HT1080 (cell line): ENCODE measurements at places on chromosomes 1 and 21.
A peak's percentile ranks its signal among the peaks of the same experiment; 100 is the strongest.

- DNase-seq: no peak
Measured at GRCh38 chr1:38296047-38296446, 249.5 kb upstream of the POU3F1 start.

DNA sequence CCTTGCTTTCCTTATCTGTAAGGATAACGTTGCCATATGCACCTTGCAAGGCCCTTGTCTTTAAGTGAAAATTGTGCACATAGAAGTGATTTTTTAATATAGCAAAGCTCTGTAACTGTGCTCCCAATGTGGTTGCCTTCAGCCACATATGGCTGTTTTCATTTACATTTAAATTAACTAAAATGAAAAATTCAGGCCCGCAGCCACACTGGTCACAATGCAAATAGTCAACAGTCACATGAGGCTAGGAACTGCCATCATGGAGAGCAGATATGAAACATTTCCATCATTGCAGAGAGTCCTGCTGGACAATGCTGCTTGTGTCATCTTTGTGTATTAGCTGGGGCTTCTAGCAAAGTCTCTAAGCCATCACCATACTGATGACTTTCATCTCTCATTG, 83.4 kb downstream of the PGBD5 start:
- no peak for DNase-seq

DNA sequence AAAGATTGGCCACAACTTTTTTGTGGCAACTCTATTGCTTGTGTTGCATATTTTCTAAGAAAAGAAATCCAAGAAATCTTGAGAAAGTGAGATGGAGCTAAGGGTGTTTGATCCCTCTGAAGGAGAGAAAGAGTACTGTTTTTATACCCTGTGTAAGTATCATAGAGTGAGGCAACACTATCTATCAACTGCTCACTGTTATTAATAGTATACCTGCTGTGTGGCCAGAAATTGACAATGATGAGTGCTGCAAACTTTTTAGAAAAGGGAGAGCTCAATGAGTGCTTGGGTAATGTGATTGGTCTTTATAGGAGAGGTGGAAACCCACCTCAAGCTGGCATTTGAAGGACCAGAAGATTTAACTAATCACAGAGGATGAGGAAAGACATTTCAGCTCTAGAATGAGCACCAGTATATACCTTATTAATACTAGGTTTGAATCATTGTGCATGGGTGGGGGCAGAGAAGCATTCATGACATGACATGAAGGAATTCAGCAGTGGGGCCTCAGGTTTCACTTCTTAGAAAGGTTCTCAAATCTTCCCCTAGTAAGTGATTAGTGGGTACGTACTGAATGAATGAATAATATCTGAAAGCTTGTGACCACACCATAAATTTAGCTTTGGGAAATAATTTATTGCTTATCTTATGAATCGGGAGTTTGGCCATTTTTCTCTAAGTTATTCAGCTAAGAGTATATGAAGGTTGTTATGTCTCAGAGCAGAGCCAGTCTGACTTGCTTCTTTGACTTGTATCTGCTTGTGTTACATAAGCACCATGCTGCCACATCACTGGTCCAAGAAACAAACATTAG, 169.2 kb upstream of the SGIP1 start:
- DNase-seq: no peak

DNA sequence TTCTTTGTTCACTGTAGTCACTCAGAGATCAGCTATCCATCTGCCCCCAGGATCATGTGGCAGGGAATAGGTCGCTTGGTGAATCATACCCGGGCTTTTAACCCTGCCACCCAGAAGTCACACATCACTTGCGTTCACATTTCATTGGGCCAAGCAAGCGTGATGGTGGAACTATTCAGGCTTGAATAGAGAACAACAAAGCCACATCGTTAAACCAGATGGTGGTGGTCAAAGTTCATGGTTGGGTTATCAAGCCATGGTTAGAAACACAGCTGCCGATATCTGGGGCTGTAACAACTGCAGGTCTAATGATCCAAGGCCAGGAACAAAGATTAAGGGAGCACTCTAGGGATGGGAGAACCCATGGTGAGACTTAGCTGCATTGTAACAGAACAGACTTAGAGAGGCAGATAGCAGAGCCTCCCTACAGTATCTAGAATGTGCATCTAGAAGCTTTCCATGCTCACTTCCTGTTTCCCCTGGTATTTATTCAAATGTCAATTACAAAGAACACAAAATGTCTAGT, 40.0 kb upstream of the PTPRC start:
- DNase-seq: no peak

DNA sequence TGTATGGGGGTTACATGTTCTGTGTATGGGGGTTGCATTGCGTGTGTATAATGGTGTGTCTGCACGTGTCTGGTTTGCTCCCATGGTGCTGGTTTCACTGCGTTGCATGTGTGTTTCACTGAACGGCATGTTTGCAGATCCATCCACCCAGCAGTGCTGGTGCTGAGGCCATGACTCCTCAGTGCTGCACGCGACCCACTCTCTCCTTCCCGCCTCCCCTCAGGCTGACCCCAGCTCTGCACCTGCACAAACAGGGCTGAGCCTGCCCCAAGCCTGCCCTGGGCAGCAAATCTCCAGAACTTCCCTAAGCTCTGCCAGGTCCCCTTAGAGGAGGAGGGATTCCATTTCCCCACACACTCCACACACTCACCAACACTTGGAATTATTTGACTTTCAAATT, 18.7 kb downstream of the ACTRT2 start:
- DNase-seq: no peak

GRCh38 chr1:168887381-168887780, 158.4 kb upstream of the DPT start:
- DNase-seq: no peak

- peak; percentile 96 for DNase-seq
Measured at GRCh38 chr1:171794085-171794484, 12.6 kb downstream of the METTL13 start.

GRCh38 chr1:61506944-61507500, 217.9 kb downstream of the TM2D1 start:
- DNase-seq: no peak

- DNase-seq: no peak
Measured at GRCh38 chr1:14925336-14926136, 228.0 kb upstream of the TMEM51 start.

DNA sequence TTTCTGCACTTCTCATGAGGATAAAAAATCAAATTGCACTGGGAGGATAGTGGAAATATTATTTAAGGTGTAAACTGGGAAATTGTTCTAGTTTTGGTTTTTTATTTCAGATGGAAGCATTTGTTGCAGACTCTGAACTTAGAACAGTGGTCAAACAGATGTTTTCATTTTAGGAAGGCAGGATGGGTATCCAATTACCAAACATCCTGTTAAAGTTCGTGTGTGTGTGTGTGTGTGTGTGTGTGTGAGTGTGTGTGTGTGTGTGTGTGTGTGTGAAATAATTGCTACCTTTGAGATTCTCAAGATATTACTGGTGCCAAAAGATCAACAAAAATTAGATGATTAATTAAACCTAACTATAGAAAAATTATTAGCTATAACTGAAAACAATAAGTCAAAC, 24.3 kb upstream of the DUSP10 start:
- DNase-seq: peak; percentile 37

- DNase-seq: no peak
Measured at GRCh38 chr1:66214901-66215300, 319.1 kb upstream of the SGIP1 start.

- peak; percentile 15 for DNase-seq
Measured at GRCh38 chr1:38789498-38790169, 69.9 kb downstream of the RRAGC start.

DNA sequence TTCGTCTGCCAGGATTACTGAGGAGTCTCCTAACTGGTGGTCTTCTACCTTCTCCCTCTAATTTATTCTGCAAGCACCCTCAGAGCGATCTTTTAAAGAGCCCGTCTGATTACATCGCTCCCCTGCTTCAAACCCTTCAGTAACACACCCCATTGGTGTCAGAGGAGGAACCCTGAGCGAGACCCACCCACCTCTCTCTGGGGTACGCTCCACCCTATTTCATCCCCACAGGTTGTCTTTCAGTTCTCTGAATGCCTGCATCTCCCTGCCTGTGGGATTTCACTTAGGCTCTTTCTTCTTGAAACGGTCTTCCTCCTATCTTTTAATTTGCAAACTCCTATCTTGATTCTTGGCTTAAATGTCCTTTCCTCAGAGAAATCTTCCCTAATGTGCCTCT, 39.4 kb downstream of the C1orf21 start:
- no peak for DNase-seq

DNA sequence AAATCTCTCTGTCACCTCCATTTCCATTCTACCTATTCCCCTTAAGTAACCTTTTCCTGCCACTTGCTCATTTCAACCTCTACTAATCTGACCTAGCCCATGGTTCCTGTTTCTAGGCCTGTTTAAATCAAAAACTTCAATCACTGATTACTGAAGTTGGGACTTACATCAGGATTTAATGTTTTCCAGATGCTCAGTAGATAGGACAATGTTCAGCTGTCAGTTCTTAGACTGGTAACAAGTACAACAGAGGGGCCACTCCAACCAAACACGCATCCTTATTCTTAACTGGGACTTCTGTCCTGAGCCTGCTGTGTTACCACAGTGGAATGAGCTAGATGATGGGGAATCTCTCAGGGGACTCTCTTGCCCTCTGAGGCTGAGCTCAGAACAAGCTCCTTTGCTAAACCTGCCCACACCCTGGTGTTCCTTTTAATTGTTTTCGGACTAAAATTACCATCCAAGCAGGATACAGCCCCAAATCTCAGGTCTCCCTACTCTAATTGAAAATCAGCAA, 974.6 kb downstream of the TTLL7 start:
- DNase-seq: no peak

- DNase-seq: no peak
Measured at GRCh38 chr1:2784854-2785630, 16.5 kb downstream of the TTC34 start.

- peak; percentile 52 for DNase-seq
Measured at GRCh38 chr1:55474168-55474786, 259.1 kb upstream of the USP24 start.

- DNase-seq: no peak
Measured at GRCh38 chr1:52037402-52037814, 3.8 kb upstream of the KTI12 start.

DNA sequence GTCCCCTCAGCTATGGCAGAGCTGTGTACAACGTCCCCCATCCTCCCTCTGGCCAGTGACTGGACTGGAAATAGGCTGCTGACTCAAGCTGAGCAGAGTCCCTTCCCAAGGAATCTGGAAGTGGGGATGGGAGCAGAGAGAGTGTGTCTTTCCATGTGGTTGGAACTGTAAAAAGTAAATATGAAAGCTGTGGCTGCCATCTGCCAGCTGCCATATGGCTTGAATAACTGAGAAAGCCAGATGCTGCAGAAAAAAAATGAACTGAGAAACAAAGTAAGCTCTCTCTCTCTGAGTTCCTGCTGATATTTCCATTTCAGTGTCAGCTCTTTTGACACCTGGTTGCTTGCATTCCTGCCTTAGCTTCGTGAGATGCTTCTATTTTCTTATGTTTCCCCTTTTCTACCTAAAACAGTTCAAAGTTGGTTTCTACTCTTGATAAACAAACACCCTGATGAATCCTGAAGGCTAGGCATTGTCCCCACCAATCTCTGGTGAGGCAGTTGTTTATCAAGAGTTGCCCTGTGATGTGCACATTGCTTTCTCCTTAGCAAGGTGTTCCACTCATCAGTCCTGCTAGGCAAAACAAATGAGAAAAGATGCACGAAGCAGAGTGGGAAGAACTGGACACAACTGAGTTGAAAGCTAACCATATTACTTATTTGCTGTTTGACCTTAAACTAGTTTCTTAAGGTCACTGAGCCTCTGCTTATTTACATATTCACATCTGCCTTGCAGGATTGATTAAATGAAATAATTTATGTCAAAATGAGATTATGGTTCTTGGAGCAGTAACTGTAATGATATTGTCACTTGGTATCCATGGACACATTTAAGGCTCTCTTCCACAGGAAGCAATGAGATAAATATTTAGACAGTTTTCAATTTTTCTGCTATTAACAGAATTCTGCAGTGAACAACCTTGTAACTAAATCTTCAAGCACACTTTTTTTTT, 16.6 kb upstream of the DR1 start:
- peak; percentile 59 for DNase-seq

- DNase-seq: no peak
Measured at GRCh38 chr1:183069562-183070216, 46.5 kb downstream of the LAMC1 start.

DNA sequence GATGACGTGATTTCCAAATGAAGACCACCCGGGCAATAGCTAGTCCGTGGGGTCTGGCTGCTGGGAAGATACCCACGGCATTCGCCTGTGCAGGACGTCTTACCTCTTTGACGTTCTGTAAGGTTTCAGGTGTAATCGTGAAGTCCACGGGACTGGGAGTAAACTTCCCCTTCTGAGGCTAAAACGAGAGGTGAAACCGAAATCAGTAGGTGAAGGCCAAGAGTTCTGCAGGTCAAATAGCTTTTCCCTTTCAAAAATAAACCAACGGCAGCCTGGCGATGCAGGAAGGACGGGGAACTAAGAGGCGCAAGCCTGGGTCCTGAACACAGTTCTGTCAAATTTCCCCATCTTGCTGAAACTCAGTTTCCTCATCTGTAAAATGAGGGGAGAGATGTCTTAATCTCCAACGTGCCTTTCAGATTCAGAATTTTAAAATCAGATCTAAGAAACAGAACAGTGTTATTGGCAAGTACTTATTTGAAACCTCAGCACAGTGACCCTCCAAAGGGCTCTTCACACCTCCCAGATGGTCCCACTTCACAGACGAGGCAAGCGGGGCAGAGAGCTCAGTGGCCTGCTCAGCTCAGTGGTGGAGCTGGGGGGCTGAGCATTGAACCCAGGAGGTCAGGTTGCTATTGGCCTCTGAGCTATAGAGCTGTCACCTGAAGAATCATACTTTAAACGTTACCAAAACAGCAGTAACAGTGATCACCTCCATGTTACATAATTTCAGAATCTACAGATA, 34.7 kb downstream of the VPS26C start:
- DNase-seq: no peak

DNA sequence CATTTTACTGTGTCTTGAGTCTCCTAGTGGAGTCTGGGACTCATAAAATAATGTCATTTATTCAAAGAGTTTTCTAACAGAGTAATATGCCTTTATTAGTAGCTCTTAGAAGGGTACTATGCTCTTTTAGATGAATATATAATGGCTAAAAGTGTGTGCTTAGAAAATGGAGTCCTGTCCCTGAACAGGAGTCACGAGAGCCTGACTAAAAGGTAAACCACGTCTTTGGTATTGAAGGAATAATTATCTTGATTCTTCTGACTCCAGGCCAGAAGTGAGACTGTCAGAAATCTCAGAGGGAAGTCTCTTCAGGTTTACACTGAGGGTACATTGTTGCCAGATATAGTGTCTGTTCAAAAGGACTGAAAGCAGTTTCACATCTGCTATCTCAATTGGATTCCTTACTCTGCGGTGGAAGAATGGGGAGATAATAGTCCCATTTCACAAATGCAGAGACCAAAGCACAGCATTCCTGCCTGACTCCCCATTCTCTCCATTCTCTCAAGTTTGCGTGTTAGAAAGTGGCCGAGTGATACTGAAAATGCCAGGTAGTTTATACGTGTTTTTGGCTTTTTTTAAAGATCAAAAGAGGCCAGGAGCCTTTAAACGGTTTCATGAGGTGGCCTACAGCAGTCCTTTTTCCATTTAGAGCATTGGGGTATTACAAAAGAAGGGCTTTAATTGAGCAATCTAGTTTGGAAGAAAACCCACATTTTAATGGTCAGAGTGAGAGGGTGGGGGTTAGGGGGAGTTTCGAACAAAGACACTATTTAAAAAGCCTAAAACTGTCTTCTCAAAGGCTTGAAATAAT, 176.6 kb downstream of the VPS13D start:
- no peak for DNase-seq

- DNase-seq: no peak
Measured at GRCh38 chr21:37759777-37760176, 156.5 kb downstream of the KCNJ6 start.

GRCh38 chr1:180278596-180279395, 48.7 kb downstream of the LHX4 start:
- DNase-seq: no peak

- DNase-seq: no peak
Measured at GRCh38 chr1:206025283-206025820, 1.7 kb upstream of the CTSE start.
